ENCODE measurements at places on chromosomes 13 and 19.

DNA sequence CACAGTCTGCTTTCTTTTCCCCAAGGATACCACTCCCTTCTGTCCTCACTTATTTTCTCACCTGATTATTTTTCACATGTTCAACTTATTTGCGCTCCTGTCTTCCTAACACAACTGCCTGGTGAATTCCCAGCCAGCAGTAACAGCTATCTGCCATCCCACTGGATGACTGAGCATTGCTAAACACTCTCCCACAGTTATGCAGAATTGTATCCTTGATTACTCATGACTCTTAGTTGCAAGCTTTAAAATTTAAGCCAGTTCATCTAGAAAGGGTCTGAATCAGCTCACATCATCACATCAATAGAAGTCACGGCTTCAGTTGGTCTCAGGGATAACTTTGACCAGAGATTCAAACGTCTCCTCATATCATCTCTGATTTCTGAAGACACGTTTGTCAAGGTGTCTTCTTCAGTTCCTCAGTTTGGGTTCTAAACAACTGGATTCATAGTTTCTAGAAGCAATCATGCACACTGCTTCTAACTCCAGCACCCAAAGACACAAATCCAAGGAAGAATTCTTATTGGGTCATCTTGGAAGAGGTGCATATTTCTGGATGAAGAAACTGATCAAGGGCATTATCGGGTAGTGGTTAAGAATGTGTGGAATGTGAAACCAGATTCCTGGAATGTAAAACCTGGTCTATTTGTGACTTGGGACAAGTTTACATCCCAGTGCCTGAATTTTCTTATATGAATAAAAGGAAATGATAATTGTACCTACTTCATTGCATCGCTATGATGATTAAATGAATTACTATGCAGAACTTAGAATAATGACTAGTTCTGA lies 13.9 kb upstream of the DACH1 start:
- DNase-seq: no peak

- no peak for DNase-seq
Measured at GRCh38 chr13:40404407-40404806, 262.0 kb downstream of the FOXO1 start.

DNA sequence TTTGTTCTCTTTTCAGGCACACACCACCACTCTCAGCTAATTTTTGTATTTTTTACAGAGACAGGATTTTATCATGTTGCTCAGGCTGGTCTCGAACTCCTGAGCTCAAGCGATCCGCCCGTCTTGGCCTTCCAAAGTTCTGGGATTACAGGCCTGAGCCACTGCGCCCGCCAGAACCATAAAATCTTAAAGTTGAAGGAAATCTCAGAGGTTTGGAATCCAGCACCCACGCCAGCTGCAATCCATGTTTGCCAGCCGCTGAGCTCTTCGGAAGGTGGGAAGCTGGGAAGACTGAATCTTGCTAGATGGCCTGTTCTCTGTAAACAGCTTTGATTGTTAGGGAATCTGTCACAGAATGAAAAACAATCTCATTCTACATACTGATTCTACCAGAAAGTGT lies 38.5 kb downstream of the SPATA13 start:
- no peak for DNase-seq

GRCh38 chr19:40646743-40647254 lies 43.7 kb downstream of the NUMBL start:
- no peak for DNase-seq

DNA sequence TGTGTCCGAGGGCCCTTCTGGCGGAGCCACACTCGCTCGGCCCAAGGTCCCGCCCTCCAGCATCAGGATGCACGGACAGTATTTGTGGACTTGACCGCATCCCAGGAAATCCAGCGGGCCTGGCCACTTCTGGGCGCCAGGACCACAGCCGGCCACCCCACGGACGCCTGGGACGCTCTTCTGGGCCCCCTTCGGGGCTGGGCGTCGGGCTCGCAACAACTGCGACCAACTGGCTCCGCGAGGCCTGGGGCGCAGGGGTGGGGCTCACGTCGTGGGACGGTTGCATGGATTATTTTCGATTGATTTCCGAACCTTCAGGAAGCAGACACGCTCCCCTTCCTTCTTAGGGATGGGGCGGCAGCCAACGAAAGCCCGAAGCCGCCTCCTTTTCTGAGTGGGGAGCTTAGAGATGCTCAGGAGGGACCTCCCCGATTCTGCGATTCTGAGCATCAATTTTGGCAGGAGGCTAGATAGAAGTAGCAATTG lies 521 bp upstream of the NUP58 start:
- peak; percentile 32 for DNase-seq

DNA sequence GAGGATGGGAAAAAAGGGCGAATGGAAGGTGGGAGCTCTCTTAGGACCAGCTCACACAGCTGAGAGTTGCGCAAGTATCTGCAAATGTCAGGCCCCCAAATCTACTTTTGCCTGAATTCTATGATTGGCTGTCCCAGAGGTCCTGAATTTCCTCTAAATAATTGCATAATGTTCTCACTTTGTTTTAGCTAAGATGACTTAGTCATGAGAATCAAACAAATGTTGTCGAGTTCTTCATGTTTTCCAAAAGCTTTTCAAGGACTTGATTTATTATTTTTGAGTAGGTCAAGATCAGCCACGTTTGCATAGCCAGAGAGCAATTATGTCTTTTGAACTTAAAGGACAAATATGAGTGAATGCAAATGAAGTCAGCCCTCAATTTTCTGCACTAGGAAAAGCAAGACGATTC lies 246.6 kb upstream of the MAB21L1 start:
- DNase-seq: no peak

DNA sequence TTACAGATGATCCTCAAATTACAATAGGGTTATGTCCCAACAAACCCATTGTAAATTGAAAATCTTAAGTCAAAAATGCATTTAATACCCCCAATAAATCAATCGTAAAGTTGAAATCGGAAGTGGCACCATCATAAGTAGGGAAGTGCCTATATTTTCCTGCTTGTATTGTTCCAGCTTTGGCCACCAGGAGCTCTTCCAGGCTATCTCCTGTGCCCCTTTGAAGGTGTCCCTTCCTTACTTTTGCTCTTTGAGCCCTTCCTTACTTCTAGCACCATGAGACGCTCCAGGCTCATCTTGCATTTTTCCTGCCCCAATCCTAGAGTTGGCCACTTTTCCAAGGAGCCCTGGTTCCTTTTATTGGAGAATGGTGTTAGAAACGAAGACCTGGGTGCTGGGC lies 163.0 kb upstream of the TSC22D1 start:
- DNase-seq: no peak

DNA sequence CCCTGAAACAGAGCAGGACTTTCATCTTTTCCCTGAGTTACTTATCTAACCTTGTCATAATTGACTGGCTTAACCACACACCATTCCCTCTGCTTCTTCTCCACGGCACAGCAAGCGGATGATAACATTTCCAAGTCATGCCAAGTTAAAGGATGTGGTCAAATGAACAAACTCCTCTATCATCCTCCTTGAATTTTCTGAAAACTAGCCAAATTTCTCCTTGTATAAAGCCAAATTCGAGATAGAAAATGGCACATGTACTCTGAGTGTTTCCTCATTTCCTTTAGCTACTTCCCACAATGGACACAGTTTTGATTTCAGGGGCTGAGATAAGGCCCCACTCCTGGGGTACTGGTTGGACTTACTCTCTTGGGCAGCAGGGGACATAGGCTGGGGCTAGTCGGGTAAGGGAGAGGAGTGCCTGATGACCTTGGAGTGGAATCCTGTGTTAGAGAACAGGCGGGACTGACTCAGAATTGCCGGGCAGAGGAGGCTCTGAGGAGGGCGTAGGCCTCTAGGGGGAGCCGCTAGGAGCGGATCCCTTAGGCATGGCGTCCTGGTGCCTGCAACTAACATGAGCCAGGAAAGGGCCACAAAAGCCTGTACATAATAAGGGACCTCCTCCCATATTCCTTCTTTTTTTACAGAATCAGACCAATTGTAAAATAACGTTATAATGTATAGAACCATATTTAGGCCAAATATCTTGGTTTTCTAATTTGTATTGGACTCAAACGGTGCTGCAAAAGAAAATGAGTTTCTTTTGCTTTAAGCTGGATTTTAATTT lies 20.3 kb upstream of the TMTC4 start:
- no peak for DNase-seq

DNA sequence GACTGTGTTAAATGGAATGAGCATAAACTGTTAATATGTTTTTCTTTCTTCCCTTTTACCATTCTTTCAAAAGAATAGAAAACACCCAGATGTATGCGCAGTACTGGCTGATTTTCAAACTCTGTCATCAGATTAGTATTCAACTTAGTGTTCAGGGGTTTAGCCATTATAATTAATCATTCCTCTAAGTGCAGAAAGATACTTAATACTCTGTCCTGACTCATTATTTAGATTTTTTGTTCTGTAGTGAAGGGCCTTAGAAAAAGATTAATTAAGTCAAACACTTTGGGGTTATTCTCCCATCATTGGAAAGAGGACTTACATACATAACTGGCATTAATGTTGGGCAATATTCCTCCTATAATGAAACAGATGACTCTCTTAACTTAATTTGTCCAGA lies 1316.7 kb upstream of the SLC10A2 start:
- DNase-seq: no peak

- no peak for DNase-seq
Measured at GRCh38 chr13:78712831-78713230, 53.9 kb upstream of the OBI1 start.

DNA sequence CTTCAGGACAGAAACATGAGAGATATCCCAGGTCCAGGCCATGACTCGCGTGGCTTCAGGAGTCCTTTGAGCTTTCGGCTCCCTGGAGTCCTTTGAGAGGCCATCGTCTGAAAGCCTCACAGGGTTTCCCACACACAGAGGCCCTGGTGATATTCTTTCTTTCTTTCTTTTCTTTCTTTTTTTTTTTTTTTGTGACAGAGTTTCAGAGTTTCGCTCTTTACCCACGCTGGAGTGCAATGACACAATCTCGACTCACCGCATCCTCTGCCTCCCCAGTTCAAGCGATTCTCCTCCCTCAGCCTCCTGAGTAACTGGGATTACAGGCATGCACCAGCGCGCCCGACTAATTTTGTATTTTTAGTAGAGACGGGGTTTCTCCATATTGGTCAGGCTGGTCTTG lies 5.5 kb downstream of the SIN3B start:
- no peak for DNase-seq

DNA sequence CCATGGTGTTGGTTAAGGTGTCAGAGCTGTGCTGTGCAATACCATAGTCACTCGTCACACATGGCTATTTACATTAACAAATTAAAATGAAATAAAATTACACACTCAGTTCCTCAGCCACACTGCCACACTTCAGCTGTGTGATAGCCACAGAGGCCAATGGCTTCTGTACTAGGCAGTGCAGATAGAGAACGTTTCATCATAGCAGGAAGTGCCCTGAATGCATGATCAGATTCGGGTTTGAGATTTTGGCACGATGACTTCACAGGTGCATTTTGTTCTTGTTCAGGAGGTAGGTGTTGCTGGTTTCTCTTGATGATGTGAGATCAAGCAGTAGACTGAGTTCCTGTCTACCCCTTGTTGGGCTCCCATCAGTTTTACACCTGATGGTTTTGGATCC lies 6.5 kb downstream of the ARMC6 start:
- no peak for DNase-seq

- DNase-seq: no peak
Measured at GRCh38 chr19:18093439-18094161, 4.0 kb upstream of the MAST3 start.

DNA sequence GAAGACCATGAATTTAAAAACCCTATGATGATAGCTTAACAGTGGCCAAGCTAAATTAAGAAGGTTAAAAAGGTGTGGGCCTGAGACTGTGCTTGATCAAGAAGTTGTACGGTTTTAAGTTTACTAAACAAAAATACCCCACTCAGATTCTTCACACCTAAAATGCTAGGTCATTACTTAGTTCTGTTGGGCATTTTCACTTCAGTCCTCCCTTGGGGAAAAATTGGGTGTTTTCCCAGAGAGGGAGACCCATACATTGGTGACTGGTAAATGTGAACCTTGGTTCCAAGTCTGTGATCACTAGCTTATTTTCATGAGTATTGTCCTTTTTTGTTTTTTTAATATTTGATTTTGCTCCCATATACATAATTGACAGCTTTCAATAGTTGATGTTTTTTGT lies 44.4 kb downstream of the MTUS2 start:
- no peak for DNase-seq

DNA sequence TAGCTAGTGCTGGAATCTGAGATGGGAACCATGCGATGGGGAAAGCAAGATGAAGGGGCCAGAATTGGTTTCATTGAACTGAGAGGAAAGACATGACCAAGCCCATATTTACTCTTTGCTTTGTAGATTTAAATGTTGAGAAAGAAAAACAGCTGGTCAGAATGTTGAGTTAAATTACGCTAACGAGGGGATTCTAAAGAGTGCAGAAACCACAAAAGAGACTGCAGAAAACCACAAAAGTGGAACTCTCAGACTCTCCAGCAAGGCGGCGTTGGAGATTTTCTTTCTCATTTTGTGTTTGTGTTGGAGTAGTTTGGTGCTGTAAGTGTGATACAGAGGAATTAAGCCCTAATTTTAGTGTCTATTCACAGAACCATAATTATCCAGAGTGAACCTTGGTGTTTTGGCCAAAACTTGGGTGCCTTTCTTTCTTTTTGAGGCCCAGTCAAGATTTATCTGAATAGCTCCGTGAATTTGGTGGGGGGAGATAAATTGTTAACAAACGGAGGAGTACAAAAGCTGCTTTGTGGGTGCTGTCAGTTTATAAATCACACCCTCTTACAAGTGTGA lies 26.3 kb downstream of the SAE1 start:
- no peak for DNase-seq

DNA sequence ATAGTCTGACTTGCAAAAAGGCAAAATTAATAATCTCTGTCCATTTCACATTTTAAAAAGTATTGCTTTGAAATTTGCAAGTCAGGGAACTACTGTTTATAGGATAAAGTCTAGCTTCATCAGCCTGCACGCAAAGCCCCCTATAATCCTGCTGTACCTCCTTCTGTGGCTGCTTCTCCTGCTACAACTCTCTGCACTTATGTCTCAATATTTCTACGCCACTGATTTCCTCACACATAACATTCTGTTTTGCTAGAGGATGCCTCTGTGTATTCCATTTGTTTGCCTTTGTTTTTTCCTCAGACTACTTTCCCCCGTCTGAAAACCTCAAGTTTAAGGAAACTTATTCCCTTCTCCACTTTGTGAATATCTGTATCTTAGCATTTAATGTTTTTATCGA lies 389.9 kb downstream of the RFC3 start:
- no peak for DNase-seq

DNA sequence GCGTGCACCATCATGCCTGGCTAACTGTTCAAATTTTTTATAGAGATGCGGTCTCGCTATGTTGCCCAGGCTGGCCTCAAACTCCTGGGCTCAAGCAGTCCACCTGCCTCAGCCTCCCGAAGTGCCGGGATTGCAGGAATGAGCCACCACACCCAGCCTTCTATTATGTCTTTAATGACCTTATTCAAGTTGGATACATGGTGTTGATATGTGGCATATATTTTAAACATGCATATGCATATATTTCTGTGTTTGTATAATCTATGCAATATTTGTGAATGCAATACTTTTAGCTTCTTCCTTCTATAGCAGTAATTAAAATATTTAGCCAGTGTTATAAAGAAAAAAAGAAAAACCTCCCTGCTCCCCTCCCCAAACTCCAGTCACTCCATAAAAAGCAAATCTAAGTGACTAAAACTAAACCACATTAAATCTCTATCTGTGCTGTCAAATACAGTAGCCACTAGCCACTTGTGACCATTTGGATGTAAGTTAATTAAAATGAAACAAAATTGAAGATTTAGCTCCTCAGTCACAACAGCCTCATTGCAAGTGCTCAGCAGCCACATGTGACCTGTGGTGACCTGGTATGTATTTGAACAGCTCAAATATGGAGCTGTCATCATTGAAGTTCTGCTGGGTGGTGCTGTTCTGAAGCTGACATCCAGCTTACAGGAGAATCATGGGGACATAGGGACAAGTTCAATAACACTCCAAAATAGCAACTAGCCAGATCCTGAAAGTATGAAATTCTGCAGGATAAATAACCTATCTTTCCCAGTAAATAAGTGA lies 27.4 kb downstream of the FCGBP start:
- DNase-seq: no peak
